ENCODE measurements at places on chromosomes 5 and 9.

DNA sequence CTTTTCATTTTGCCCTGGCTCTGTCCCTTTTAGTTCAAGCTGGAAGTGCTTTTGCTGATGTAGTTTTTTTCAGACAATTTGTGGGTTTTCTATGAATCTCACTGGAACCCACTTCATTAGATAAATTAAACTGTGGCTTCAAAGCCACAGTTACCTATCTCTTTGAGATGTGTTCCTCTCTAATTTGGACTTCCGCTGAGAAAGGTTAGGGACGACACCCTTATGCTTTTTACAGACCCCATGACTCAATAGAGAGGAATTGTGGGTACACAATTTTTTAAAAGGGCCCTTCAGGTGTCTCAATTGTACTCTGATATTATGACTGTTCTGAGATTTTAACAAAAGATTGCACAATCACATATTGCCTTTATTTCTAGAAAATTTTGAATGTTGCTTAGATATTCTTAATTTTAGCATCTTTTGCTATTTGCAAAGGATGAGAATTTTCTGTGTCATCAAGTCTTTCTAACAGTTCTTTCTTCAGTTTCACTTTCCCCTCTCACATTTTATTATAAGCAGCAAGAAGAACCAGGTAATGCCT is 110.6 kb downstream of the GADD45G start:
- DNase-seq = no peak

GRCh38 chr5:146003852-146004251 is 67.5 kb downstream of the SH3RF2 start:
- DNase-seq = no peak

GRCh38 chr9:125655066-125655633 is 51.9 kb downstream of the MAPKAP1 start:
- no peak for DNase-seq

DNA sequence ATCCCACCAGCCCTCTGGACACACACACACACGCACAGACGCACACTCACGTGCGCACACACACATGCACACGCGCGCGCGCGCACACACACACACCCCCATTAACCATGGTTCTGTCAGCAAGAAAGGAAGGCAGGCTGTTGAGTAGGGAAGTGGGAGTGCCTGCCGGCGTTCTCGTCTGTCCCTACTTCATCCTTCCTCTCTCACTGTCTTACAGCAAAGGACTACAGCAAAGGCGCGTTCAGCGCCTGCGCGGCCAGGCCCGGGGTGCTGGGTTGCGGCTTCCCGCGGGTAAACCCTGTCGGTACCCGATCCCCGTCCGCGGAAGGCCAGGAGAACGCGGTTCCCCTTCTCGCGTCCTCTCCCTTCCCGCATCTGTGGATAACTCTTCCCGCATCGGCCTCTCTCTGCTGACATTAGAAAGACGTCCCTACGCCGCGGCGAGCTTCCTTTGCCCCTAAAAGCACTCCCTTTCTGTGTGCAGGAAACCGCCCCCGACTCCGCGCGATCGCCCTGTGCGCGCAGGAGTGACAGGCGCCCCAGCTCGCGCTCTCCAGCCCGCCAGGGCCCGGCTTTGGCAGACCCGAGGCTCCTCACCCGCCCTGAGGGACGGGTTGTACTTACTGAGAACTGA is 219.2 kb downstream of the AGTPBP1 start:
- no peak for DNase-seq

- DNase-seq = no peak
Measured at GRCh38 chr9:22731786-22732185, 285.2 kb downstream of the DMRTA1 start.

Data from activated naive CD4-positive, alpha-beta T cell treated with anti-CD3 and anti-CD28 coated beads, Interleukin-2, amount 50 U/mL, for 16 hours (primary cell).